ENCODE measurements at places on chromosomes 6 and 20.

- DNase-seq, result no peak
These were observed 32.3 kb downstream of the GHRH start for GRCh38 chr20:37229357-37229756.

GRCh38 chr20:54219751-54220426, 12.0 kb downstream of the PFDN4 start:
- DNase-seq, result no peak

GRCh38 chr6:161101517-161101916, 109.9 kb downstream of the MAP3K4 start:
- DNase-seq, result no peak

DNA sequence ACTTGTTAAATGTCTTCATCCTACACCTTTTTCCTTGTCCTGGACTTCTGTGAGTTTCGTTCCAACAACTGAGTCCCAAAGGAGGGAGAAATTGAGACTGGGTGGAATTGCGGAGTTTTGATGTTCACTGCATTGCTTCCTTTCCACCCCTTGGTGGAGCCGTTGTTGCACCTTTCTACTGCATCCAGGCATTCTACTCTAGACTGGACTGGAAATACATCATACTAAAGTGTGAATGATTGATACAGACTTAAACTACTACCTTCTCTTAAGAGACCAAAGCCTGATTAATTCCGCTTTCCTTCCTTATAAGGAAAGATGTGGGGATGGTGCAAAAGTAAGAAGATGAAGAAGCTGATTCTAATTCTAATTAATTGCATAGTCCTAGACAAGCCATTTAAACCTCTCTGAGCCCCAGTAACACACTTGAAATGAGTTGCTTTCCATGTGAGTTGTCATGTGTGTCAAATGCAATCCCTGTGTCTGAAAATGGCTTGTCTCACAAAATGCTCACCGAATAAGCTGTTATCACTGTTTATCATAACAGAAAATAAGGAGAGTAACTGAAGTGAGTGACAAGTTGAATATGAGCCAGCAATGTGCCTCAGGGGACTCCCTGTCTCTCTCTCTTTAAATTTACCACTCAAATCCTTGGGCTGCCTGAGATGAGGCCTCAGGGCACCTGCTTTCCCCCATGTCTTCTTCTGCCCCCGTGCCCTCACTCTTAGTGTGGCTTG, 338.3 kb upstream of the CHD6 start:
- DNase-seq, result no peak

DNA sequence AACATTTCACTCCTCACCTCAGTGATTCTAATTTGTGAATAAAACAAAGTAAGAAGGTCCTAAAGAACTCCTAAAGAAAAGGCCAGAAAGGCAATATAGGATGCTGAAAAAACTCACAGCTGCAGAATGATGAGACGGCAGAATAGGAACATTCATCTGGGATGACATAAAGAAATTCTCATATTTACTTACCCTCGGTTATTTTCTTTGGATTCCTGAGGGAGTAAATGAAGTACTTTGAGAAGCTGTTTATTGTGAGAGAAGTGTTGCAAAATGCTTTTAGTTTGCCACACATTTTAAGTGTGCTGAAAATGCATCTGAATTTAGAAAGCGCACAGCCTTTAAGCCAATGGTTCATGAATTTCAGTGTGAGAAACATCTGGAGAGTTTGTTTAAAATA, 35.7 kb upstream of the RBL1 start:
- DNase-seq, result no peak

GRCh38 chr20:59939052-59939878, 840 bp downstream of the PPP1R3D start:
- no peak for DNase-seq

GRCh38 chr6:160388922-160389321, 40.7 kb downstream of the SLC22A3 start:
- no peak for DNase-seq

GRCh38 chr6:100176311-100176950, 182.4 kb upstream of the MCHR2 start:
- no peak for DNase-seq

DNA sequence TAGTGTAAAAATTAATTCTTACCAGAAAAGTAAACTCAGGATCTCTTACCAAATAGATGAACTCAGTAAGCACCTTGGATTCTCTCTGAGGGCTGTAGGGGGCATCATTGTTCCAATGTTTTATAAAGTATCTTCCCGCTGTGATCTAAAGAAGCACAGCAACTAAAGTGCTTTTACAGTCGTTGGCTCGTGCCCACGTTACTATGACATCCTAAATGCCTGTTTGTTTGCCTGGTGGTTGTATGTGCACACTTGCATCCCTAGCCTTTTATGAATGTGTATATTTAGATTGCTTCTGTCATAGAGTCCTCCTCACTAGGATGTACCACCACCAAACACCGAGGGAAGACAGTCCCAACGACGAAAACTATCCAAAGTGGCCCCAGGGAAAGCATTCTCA, 34.5 kb downstream of the SLX4IP start:
- DNase-seq, result peak; percentile 67

- no peak for DNase-seq
These were observed 125.9 kb upstream of the CD93 start for GRCh38 chr20:23212011-23212410.

DNA sequence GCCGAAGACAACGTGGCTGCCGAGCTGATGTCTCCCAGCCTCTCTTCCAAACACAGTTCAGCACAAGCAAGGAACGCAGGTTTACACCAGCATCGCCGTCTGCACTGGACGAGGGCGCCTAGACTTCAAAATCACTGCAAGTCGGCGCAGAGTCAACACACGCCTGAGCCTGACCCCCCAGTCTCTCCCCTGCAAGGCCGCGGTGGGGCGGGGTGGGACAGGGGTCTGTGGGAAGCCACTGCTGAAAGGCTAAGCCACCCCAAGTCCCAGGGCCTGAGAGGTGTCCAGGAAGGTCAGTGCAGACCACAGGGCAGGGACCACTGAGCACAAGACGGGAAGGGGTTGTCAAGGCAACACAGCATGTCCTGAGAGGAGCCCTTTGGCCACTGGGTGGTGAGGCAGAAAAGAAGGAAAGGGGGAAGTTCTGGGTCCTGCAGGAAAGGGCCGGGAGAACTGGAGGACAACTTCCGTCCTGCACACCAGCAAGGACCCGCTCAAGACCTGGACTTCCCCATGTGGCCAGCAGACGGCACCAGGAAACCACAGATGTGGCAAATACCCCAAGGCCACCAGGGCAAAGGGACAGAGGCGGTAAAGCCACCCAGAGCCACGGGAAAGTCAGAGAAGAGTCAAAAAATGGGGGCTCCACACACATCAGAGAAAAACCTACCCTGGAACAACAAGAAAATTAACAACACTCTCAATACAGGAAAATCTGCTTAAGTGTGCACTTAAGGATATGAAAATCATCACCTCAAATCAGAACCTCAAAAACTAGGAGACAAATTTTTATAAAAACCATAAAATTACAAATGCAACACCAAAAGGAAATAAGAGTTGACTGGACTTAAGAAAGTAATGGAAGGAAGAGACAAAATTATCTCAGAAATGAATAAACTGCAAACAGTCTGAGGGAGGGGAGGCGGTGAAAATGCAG, 84.8 kb downstream of the TAF4 start:
- DNase-seq, result no peak

Measured in brain pericyte (primary cell).